NCI-H187 treated with DMSO at 0.1 percent for 48 hours (cell line): ENCODE measurements at places on chromosomes 3 and 15.

DNA sequence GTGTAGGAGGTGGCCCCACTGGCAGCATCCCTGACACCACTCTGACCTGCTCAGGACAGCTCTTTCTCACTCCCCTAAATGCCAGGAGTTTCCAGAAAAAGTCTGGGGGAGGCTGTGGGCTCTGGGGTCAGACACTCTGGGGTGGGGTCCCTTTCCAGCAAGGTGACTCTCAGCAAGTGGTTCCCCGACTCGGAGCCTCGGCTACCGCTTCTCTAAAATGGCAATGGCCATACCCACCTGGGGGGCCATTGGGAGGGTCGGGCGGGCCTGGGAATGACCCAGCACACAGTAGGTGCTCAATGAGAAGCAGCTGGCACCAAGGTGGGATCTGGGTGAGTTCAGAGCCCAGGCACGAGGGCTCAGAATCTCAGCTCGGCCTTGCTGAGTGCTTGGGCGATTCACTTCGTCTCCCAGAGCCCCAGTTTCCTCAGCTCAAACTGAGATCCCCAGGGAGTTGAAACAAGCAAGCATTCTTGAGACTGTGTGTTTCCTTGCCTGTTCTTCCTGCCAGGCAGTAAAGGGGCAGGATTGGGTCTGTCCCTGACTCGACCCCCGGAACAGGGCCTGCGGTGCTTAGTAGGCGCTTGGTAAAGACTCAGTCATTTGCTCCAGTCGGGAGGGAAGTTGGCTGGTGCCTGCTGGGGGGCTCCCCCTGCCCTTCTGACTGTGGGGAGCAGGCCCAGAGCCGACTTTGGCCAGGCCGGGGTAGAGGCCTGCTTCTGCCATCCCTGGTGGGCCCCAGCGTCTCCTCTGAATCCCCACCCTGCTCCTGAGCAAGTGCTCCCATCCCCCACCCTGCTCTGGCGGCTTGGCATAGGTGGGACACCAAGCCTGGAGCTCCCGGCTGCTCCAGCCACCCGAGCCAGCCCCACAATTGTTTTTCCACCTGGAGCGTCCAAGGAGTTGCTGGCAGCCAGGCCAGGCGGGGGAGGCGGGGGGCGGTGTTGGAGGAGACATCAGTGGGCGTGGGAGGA lies 32.9 kb upstream of the FBLN2 start:
- no peak for DNase-seq

- DNase-seq: no peak
Measured at GRCh38 chr3:114794894-114795630, 352.0 kb downstream of the ZBTB20 start.

- DNase-seq: no peak
Measured at GRCh38 chr15:77180270-77180669, 109.4 kb upstream of the TSPAN3 start.

- no peak for DNase-seq
Measured at GRCh38 chr3:61530355-61530754, 31.0 kb upstream of the PTPRG start.

DNA sequence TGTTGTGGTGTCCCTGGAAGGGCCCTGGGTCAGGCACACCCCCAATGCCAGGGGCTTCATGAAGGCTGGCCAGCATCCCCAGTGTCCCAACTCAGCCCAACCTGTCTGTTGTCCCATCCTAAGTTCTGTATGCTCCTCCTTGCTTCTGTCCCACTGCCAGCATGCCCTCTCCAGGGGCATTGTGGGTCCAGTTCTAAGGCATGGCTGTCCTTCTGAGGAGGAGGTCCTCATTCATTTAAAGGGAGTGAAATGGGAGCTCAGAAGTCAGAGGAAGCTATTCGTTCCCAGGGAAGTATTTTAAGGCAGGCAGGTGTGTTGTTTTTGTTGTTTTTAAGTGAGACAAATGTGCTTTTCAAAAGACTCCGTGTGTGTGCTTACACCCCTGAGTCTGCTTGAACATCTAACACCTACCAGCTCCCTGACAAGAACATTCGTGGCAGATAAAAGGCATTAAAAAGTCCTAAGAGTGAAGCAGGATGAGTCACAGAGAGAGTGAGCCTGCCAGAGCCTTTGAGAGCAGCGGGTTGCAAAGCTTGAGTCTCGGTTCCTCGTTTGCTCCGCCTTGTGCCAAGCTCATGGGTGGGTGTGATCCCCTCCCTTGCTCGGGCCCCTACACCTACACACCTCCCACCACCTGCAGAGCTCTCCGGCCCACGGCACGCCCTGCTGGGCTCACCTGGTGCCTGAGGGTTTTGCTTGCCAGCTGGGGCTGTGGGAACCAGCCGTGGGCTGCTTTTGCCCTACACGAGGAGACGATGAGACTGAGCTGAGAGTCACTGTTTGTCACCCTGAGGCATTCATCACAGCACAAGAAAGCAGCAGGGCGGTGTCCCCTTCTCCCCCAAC lies 183.4 kb upstream of the TOPAZ1 start:
- no peak for DNase-seq

GRCh38 chr3:24201301-24201700 lies 256.2 kb downstream of the NR1D2 start:
- DNase-seq: no peak

DNA sequence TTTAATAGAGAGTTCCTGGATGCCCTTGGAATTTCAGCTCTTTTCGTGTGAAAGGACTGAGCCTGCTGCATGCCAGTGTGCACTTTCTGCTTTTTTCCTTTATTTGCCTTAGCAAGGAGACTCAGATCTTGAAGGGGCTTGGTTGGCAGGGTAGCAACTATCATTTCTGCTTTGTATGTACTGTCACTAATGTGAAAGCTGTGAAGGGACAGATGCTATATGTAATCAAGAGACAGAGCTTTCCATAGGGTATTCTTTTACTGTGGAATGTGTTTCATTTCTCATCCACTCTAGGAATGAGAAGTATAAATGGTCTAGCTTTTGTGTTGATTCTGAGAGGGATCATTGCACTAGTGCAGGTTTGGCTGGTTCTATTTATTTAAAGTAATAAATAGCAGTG lies 332.5 kb upstream of the MANF start:
- DNase-seq: no peak

- DNase-seq: no peak
Measured at GRCh38 chr3:56406826-56407515, 61.3 kb downstream of the ERC2 start.

- DNase-seq: no peak
Measured at GRCh38 chr3:98763076-98763475, at the start of gene ST3GAL6. ST3GAL6 (plus strand) TSS chr3:98763340; CDS start chr3:98768441, 5,101 bp downstream.

GRCh38 chr3:136658946-136659682 lies 93.1 kb downstream of the STAG1 start:
- no peak for DNase-seq

- DNase-seq: no peak
Measured at GRCh38 chr3:66400411-66401156, 100.2 kb downstream of the LRIG1 start.

GRCh38 chr3:171164067-171164465 lies 137.5 kb upstream of the SLC2A2 start:
- DNase-seq: no peak

- no peak for DNase-seq
Measured at GRCh38 chr15:52448011-52448890, 80.4 kb downstream of the MYO5A start.

GRCh38 chr3:116263842-116264545 lies 181.3 kb downstream of the LSAMP start:
- DNase-seq: no peak

DNA sequence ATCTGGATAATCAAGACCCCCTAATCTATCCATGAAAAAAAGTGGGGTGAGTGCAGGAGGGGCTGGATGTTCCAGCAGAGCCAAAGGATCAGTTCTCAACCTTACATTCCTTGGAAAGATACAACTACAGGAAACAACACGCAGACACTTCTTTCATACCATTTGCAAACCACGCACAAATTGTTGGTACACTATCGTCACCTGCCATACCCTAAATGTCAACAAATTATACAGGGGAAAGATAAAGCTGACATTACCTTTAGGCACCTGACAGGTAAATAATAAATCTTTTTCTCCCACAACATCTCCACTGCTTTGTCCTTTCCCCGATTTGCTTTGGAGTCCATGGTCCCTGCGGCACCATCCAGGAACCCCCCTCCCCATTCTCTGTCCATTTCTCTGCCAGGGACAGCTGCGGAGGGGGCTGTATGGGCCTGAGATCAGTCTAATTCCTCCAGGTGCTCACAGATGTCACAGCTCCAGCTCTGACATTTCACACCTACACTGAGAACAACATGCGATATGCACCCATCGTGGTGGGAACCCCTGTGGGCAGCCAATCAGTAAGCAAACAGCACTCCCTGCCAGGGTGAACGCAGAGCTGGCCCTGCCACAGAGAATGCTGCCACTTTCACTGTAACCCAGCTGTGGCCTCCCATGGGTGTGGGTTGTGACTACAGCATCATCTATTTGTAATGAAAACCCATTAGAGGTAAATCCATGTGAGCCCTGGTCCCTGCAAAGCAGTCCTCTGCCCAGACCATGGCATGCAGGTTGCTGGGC lies 37.7 kb upstream of the BCL2L10 start:
- no peak for DNase-seq

GRCh38 chr3:44365952-44366351 lies 27.4 kb downstream of the TCAIM start:
- DNase-seq: no peak

DNA sequence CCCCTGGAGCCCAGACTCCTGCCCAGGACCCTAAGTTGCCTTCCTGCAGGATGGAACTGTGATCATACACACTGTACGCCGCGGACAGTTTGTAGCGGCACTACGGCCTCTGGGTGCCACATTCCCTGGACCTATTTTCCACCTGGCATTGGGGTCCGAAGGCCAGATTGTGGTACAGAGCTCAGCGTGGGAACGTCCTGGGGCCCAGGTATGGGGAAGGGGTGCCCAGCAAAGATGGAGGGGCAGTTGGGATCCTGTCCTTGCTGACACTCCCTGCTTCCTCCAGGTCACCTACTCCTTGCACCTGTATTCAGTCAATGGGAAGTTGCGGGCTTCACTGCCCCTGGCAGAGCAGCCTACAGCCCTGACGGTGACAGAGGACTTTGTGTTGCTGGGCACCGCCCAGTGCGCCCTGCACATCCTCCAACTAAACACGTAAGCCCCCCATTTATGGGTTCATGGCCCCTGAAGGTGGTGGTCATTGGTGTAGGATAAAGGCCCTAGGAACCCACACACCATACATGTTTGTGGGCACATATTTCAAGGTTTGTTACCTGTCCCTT lies 28.8 kb downstream of the NBEAL2 start:
- no peak for DNase-seq

GRCh38 chr3:153171256-153171655 lies 9.2 kb downstream of the RAP2B start:
- no peak for DNase-seq

GRCh38 chr15:30985081-30985531 lies 6.3 kb downstream of the MTMR10 start:
- no peak for DNase-seq

- peak; percentile 83 for DNase-seq
Measured at GRCh38 chr3:176867681-176868663, 329.3 kb downstream of the TBL1XR1 start.

DNA sequence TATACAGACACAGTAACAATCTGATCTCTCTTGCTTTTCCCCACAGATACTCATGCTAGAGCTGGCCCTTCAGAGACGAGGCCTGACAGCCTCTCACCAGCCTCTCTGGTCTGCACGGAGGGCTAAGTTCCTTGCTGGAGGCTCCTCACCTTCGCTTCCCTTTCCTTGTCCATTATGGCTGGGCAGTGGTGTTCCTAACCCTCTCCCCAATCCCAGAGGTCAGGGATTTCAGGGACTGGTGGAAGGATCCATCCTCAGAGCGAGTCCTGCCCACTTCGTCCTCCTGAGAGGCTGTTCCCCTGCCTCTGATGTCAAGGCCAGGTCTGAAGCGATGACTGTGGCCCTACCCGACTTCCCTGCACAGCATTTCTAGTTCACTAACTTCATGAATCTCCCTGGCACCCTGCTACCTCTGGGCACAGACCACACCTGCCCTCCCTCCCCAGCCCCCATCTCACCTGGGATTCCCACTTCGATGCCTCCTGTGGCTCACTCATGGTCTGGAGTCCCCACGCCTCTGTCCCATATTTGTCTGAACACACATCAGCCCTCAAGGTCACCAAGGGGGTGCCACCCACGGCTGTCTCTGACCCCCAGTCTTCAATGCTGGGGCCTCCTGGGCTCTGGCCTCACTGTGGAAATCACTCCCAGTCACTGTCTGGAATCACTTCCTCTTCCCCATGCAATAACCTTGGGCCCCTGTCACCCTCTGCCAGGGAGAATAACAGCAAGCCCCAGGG lies 124.9 kb upstream of the PRR20G start:
- no peak for DNase-seq

DNA sequence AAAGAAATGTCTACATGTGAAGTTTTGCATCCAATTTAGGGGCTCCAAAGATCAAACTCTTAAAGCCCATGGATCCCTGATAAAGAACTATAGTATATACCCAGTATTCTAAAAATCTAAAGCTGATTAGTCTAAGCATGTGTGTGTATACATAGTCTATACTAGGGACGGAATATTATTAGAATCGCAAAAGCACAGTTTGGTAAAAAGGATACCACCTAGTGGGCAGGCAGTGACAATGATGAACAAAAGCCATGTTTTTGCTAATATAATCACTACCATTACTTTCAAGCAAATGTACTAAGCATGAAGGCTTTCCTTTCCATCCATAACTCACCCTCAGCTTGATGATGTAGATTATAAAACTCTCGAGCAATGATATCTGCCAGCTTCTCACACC lies 16.5 kb downstream of the POLQ start:
- DNase-seq: no peak

DNA sequence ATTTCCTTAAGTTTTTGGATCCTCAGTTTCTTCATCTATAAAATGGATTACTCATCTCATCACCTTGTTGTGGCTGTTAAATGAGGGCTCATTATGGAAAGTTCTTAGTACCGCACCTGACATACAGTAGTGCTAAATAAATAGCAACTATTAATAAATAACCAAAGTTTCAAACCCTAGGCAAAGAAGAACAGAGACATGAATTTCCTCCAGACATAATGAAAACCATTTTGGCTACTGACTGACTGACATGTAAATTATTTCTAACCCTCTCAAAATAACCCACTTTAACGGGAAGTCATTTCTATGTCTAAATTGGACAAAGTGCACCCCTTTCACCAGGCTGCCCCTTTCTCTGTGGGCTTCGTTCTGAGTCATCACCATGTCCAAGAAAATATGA lies 17.4 kb upstream of the KLHL6 start:
- no peak for DNase-seq

DNA sequence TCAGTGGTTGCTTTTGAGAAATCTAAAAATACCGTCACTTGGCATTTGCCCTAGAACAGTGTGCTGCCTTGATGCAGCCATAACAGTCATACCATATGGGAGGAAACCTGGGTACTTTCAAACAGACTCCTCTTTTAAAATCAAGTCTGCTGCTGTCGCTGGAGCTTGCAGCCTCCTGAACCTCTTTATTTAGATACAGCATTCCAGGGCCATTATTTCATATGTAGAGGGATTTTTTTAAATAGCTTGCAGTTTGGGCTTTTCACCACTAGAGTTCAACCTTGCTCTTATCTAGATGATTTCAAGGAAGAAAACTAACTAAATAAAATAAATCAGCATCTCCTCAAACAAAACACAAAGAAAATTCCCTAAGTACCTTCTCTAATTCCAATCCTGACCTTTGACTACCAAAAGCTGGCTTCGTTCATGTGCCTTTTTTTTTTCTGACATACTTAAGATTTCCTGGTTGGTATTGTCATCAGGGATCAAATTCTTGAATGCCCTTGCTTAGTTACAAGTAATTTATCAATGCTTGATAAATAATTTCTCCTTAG lies 111.6 kb downstream of the KBTBD8 start:
- no peak for DNase-seq

- DNase-seq: peak; percentile 11
Measured at GRCh38 chr3:40179016-40179415, 130.5 kb upstream of the EIF1B start.
